ENCODE measurements at places on chromosomes 5 and 9.

GRCh38 chr5:159971931-159972461 lies 36.9 kb upstream of the TTC1 start:
- no peak for DNase-seq

- no peak for DNase-seq
Observed at GRCh38 chr5:159071382-159071781, 28.3 kb downstream of the EBF1 start.

GRCh38 chr5:151477101-151477500 lies 29.7 kb downstream of the SLC36A1 start:
- DNase-seq, result peak; percentile 36

- DNase-seq, result peak; percentile 60
Observed at GRCh38 chr5:170632985-170633234, 129.1 kb downstream of the KCNIP1 start.

- DNase-seq, result peak; percentile 5
Observed at GRCh38 chr5:34735491-34736426, 79.6 kb downstream of the RAI14 start.

DNA sequence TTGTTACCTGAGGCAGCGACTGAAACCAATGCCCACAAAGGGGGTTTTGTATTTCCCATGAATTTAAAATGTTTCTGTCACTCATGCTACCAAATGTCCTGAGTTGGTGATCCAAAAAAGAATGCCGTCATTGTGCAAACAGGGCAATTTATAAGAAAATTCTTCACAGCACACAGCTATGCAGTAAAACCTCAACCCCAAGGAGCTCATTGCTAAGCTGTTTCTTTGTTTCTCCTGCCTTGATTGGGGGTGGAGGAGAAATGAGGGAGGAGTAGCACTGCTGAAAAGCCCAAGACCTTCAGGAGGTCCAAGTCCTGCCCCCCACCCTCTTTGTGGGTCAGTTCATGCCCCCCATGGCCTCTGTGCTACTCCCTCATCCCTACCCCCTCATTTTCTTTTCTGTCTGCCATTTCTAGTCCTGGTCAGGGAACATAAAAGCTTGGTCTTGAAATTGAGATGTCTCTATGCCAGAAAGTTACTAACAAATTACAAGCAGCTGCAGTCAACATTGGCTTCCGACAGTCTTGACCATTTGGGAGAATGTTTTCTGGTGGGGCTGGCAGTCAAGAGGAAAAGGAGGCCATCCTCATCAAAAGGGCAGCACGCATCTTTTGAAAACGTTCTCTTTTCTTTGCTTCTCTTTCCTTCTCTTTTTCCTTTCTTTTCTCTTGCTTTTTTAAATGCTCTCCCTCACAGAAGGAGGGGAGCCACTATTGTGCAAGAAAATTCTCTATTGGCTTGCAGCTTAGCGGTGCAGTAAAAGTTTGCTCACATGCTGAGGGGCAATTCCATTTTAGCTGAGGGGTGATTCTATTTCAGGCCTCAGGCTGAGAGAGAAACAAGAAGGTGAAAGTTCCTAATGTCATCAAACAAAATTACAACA lies 133.3 kb downstream of the GCNT1 start:
- no peak for DNase-seq

DNA sequence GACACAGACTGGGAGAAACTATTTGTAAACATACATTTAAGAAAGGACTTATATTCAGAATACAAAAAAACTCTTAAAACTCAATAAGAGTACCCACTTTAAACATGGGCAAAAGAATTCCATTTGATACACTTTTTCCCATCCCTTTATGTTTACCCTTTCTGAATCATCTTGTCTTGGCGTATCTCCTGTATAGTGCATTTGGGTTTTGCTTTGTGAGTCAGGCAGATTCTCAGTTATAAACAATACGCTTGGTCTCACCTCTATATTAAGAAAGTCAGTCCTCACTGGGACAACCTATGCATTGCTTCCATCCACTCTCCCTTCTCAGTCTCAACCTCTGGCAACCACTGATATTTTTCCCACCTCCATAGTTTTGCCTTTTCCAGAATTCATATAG lies 27.3 kb upstream of the ADAMTS6 start:
- no peak for DNase-seq

All from suppressor macrophage treated with lipopolysaccharide for 1 hour (primary cell).